ENCODE measurements at places on chromosomes 11 and 22. TPM values are rescaled to one million over a fixed set of nuclear protein-coding genes. Genes with fewer than 3 reads are reported as not detected.

The LRP5 gene
- 0.63 TPM for polyA plus RNA-seq

DNA sequence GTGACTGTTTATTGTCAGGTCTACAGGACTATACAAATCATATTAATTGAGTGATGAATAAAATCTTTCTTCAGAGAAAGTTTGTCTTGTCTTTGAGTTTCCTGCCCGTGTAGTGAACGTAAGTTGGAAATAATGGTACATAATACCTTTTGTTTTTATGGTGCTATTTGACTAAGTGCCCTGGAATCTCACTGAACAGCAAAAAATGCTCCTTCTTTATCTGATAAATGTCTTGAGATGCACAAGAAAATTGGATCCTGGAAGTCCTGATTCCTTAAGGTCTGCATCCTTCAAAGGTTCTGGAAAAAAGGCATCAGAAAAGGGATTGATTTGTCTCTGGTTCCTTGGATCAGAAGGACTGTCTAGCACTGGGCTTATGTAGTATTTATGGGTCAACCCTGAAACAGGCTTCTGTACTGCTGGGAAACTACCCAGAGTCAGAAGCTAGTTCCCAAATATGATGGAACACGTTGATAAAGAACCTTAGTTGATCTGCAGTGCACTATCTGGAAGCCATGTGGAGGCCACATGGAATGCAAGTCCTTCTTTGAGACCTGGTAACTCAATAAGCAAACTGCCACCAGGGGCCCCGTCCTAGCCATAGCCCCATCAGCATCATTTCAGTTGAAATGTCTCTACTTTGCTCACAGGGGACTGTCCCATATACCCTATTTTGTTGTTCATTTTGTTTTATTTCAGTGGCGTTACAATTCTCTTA, 100.6 kb upstream of the CD44 start:
- DNase-seq, result no peak

The UCP3 gene
- polyA plus RNA-seq, result not detected

The PKNOX2 gene
- not detected for polyA plus RNA-seq

GRCh38 chr11:86482692-86483091, 108.0 kb downstream of the CCDC81 start:
- no peak for DNase-seq

DNA sequence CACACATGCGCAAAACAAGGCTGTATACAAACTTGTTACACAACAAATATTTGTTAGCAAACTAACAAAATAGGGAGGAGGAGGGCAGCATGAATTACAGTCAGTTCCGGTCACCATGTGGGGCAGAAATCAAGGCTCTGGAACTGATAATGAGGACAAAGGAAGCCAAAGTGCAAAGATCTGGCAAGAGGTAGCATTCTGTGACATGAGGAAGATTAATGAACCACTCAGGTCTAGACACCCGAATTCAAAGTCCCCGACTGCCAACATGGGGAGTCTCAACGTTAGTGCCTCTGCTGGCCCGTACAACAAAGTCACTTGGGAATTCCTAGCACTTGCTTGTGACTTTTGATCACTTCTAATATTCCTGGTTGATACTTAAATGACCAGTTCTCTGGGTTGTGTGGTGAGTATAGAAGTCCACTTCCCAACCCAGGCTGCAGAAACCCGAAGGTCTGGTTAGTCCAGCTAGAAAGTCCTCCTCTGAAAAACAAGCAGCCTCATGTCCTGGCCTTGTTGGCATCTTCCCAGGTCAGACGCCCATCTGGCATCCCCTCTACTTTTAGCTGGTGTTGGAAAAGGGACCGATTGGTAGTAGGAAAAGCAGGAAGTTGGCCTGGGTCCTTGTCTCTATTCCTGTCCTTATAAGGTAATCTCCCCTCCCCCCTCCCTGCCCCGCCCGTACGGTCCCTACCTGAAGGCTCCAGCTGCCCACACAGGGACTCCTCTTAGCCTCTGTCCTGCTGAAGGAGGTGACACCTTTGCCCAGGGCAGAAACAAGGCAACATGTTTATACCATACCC, 1.6 kb downstream of the SUN2 start:
- DNase-seq, result no peak

The SMC1B gene
- not detected for polyA plus RNA-seq

The SLC6A5 gene
- not detected for polyA plus RNA-seq

The APOBEC3A gene
- polyA plus RNA-seq, result not detected

The MMP11 gene
- polyA plus RNA-seq, result 10.4 TPM

The C11orf87 gene
- not detected for polyA plus RNA-seq

The SHISA8 gene
- polyA plus RNA-seq, result 0.51 TPM

DNA sequence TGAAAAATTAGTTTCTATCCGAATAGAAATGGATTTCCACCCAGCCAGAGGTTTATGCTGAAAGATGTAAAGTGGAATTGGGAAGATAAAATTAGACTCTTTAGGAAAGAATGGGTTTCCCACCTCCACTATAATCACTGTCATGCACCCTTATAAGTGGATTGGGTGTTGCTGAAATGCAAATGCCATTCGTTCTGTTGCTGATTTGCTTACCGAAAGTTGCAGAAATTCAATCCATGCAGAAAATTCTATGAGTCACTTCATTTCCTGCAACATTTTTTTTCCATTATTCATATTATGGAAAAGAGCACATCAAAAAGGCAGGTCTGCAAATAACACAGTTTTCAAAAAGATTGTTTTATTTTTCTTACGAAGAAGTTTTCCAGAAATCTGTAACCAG, 65.6 kb downstream of the LDLRAD3 start:
- DNase-seq, result no peak

- DNase-seq, result no peak
Measured at GRCh38 chr22:42626431-42626830, 11.7 kb upstream of the POLDIP3 start.

The BCO2 gene
- polyA plus RNA-seq, result 0.57 TPM

The CYP2D6 gene
- polyA plus RNA-seq, result not detected

DNA sequence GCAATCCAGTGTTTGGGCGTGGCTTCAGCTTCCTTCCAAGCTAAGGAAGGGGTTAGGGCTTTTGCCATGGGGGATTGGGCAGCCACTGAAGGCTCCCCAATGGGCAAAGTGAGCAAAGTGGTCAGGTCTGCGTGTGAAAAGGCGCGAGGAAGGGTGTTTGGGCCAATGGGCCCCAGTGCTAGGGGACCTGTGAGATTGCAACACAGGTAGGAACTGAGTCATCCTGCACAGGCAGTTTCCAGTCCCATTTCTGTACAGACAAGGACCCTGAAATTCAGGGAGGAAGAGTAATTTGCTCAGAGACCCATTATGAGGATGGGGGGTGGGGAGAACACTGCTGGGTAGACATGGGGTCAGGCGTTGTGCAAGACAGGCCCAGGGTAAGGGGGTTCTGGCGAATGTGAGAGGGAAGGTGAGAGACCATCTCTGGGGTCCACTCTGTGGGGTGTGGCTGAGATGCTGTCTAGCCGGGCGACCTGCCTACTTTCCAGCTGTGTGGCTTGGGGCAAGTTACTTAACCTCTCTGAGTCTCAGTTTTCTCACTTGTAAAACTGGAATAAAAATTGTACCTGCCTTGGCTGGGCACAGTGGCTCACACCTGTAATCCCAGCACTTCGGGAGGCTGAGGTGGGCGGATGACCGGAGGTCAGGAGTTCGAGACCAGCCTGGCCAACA, 7.3 kb downstream of the CCDC88B start:
- DNase-seq, result no peak

The F2 gene
- not detected for polyA plus RNA-seq

- DNase-seq, result no peak
Measured at GRCh38 chr11:103699216-103699615, 337.2 kb upstream of the DDI1 start.

- no peak for DNase-seq
Measured at GRCh38 chr11:85758026-85758425, 52.9 kb downstream of the SYTL2 start.

The GSTT2B gene
- not detected for polyA plus RNA-seq

DNA sequence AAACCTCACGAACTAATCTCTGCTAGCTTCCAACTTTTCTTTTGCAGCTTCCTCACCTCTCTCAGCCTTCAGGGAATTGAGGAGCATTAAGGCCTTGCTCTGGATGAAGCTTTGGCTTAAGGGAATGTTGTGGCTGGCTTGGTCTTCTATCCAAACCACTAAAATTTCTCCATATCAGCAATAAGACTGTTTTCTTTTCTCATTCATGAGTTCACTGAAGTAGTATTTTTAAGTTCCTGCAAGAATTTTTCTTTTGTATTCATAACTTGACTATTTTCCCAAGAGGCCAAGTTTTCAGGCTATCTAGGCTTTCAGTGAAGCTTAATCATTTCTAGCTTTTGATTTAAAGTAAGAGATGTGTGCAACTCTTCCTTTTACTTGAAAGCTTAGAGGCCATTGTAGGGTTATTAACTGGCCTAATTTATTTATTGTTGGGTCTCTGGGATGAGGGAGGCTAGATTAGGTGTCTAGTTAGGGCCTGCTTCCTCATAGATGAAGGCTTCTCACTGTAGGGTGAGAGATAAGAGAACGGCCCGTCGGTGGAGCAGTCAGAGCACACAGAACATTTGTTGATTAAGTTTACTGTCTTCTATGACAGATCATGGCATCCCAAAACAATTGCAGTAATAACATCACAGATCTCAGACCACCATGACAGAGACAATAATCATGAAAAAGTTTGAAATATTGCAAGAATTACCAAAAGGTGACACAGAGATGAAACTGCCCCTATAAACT, 33.2 kb downstream of the CSF2RB start:
- no peak for DNase-seq

GRCh38 chr11:39745401-39745800, 1714.1 kb downstream of the LRRC4C start:
- no peak for DNase-seq

The LMNTD2 gene
- 2.9 TPM for polyA plus RNA-seq

DNA sequence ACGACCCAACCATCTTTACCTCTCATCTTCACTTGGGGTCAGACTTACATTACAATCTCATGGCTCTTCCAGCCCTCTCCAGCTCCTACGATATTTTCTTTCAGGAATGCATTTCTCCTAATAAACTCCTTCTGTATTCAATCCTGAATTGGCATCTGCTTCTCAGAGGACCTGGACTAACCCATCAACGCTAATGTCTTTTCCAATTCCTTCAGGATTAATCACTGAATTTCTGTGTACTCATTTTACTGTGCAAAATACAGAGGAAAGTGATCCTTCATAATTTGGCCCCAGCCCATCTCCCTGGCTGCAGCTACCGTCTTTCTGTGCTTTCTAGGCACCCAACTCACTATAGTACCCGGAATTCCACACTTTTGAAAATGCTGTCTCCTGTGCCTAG, 239.2 kb downstream of the METTL15 start:
- DNase-seq, result no peak

The IL18BP gene
- polyA plus RNA-seq, result 5.2 TPM

- DNase-seq, result no peak
Measured at GRCh38 chr11:70498171-70498571, 99.8 kb downstream of the CTTN start.

The DAGLA gene
- polyA plus RNA-seq, result not detected

- no peak for DNase-seq
Measured at GRCh38 chr11:86644291-86644690, 28.1 kb downstream of the ME3 start.

All from naive B cell (primary cell).